ENCODE measurements at places on chromosomes 1 and 21. TPM values are rescaled to one million over a fixed set of nuclear protein-coding genes. Genes with fewer than 3 reads are reported as not detected.

Gene LDLRAD1
- total RNA-seq = 1.6 TPM

Gene FAM151A
- not detected for total RNA-seq

Gene KRTAP19-3
- total RNA-seq = not detected

Gene FCRL1
- total RNA-seq = not detected

Gene BEND5
- not detected for total RNA-seq

Gene NGF
- 9.7 TPM for total RNA-seq

Gene STMN1
- 349 TPM for total RNA-seq

Gene BARHL2
- not detected for total RNA-seq

- H3K4me3 ChIP-seq = no peak overlapping the region
- H3K27ac ChIP-seq = no peak overlapping the region
- no peaks in the 10 kb centered on the region for H3K27me3 ChIP-seq
- H3K36me3 ChIP-seq = no peaks in the 10 kb centered on the region
Measured at GRCh38 chr1:176996456-176997090, 167.9 kb downstream of the ASTN1 start.

DNA sequence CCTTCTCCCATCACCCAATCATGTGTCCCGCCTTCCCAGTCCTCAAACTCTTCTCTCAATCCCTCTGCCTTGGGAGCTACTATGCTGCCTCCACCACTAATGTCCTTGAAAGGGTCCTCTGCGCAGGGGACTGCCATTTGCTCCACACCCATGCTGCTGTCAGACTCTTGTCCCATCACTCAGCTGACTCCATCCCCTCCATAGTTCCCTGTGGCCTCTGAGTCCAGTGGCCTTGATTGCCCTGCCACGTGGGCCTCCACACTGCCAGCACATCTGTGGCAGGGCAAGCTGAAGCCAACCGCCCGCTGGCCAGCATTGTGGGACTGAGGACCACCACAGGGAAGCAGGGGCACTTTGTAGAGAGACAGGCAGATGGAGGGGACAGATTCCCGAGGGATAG lies 1.3 kb upstream of the TNNT2 start:
- no peak overlapping the region for H3K4me3 ChIP-seq
- DNase-seq = no peak
- peaks cover 21% of the 10 kb centered on the region for H3K27me3 ChIP-seq
- H3K27ac ChIP-seq = no peak overlapping the region

DNA sequence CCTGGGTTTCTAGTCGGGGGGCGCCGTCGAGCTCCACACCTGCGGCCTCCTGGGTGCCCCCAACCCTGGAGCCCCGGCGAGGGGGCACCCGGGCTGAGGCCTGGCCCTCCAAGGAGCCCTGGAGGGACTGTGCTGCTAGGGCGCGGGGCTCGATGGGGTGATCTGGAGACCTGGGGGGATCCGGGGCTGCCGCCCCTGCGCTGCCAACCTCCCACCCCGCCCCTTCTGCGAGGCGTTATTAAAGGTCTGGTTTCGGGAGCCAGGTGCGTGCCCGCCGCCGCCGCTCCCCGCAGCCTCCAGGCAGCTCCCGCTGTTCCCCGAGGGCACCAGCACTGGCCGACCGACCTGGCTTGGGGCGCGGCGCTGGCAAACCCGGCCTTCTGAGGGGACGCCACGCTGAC lies 746 bp upstream of the POFUT2 start:
- H3K4me1 ChIP-seq = no peaks in the 10 kb centered on the region
- peak overlapping the region; percentile 79 for H3K4me3 ChIP-seq
- H3K27me3 ChIP-seq = no peaks in the 10 kb centered on the region
- no peak overlapping the region for H3K27ac ChIP-seq
- no peaks in the 10 kb centered on the region for H3K36me3 ChIP-seq

DNA sequence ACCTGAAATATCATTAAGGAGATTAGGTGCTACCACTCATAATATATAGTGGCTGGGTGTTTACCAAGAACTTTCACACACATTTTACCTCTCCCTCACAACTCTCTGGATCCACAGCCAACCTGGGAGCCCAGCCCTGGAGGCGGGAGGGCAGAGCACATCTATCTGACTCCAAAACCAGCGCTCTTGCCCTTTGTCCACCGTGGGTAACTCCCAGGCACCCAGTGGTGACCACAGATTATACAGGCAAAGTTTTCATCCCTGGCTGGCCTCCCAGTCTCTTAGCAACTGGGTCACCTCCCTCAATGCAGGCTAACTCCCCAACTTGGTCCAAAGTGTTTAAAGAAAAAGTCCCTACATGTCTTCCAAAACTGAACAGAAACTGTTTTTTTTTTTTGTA lies 2.4 kb downstream of the PAQR7 start:
- peaks cover 27% of the 10 kb centered on the region for H3K4me1 ChIP-seq
- H3K4me3 ChIP-seq = no peak overlapping the region
- no peak for DNase-seq
- no peaks in the 10 kb centered on the region for H3K36me3 ChIP-seq
- no peak overlapping the region for H3K27ac ChIP-seq
- no peaks in the 10 kb centered on the region for H3K27me3 ChIP-seq

DNA sequence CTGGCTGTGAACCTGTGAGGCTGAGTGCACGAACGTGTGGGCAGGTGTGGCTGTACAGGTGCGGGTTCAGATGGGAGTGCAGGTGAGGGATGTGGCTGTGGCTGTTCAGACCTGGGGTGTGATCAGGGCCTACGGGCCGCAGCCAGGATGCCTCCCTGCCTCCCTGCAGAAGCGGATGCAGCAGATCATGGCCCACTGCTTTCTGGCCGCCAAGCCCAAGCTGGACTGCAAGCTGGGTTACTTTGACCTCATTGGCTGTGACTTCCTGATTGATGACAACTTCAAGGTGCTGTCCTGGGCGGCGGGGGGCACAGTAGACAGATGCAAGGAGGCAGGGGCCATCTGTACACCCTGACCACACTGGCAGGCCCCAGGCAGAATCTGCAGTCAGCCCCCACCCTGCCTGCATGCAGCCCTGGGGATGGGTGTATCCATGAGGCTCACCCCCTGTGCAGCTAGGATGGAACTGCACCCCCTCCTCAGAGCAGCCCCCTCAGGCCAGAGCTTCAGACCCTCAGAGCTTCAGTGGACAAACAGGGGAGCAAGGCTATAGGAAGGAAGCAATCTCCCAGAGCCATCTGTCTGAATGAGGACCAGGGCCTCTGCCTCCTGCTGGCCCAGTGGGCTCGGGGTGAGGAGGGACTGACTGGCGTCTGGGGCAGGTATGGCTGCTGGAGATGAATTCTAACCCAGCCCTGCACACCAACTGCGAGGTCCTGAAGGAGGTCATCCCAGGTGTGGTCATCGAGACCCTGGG lies 9.8 kb downstream of the TNFRSF18 start:
- H3K27me3 ChIP-seq = peaks cover 13% of the 10 kb centered on the region
- no peak for DNase-seq
- no peaks in the 10 kb centered on the region for H3K36me3 ChIP-seq

DNA sequence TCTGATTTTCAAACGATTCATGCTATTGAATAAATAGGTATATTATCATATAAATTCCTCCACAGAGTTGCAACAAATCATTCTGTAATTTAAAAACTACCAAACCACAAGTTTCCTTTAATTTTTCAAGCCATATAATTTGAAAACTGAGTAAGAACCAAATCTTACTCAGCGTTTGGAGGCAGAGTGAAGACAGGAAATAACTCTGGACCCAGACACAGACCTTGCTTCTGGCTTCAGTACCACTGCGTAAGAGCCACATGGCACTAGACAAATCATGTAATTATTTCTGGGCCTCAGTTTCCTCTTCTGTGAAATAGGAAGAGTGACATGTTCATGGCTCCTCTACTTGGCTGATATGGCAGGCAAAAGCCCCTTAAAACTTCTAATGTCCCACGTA lies 82.4 kb downstream of the SMYD2 start:
- no peak overlapping the region for H3K27ac ChIP-seq
- no peaks in the 10 kb centered on the region for H3K27me3 ChIP-seq
- no peaks in the 10 kb centered on the region for H3K4me1 ChIP-seq
- H3K36me3 ChIP-seq = no peaks in the 10 kb centered on the region
- no peak for DNase-seq

GRCh38 chr1:56120021-56120420 lies 459.3 kb downstream of the PLPP3 start:
- H3K4me3 ChIP-seq = no peak overlapping the region
- no peak overlapping the region for H3K27ac ChIP-seq
- DNase-seq = no peak
- H3K36me3 ChIP-seq = no peaks in the 10 kb centered on the region

DNA sequence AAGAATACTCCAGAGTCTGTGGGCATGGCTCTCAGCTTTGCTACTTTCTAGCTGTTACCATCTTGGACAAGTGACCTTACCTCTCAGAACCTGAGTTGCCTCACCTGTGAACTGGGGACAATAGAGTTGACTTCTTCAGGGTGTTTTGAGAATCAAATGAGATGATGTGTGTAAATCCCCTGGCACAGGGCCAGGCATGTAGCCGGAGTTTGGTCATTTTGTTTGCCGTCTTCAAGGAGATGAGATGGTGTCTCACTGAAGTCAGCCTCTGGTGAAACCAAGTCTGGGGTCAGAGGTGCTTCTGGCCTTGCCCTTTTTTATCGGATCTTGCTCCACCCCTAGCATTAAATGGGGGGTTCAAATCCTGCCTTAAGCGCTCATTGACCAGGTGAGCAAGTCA lies 149.2 kb upstream of the TMEM51 start:
- no peak overlapping the region for H3K4me3 ChIP-seq
- H3K27ac ChIP-seq = no peak overlapping the region
- no peaks in the 10 kb centered on the region for H3K36me3 ChIP-seq
- no peaks in the 10 kb centered on the region for H3K4me1 ChIP-seq

GRCh38 chr1:100746542-100746932 lies 27.0 kb downstream of the VCAM1 start:
- H3K27me3 ChIP-seq = no peaks in the 10 kb centered on the region
- no peaks in the 10 kb centered on the region for H3K4me1 ChIP-seq
- no peak overlapping the region for H3K4me3 ChIP-seq
- no peaks in the 10 kb centered on the region for H3K36me3 ChIP-seq

DNA sequence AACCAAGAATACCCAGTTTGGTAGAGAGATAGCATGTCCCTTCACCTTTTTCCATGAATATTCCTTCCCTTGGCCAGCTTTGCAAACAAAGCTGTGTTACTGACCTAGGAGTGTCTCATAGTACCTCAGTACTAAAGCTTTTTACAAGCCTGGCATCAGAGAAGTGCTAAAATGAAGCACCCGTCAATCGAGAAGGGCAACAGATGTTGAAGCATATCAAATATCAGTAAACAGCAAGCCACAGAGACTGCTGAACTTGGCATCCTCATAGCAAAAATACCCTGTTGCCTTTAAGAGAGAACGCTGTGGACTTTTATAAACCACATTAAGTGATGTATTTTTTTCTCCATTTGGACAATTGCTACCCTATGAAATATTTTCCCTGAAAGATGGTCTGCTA lies 128.6 kb upstream of the HOOK1 start:
- no peaks in the 10 kb centered on the region for H3K4me1 ChIP-seq
- H3K36me3 ChIP-seq = no peaks in the 10 kb centered on the region
- DNase-seq = no peak
- H3K27me3 ChIP-seq = no peaks in the 10 kb centered on the region
